Stimulated activated CD4-positive, alpha-beta T cell treated with anti-CD3 and anti-CD28 coated beads, TNF-alpha, amount 100 ng/mL, for 1 hour (primary cell): ENCODE measurements at places on chromosomes 6 and 20.

DNA sequence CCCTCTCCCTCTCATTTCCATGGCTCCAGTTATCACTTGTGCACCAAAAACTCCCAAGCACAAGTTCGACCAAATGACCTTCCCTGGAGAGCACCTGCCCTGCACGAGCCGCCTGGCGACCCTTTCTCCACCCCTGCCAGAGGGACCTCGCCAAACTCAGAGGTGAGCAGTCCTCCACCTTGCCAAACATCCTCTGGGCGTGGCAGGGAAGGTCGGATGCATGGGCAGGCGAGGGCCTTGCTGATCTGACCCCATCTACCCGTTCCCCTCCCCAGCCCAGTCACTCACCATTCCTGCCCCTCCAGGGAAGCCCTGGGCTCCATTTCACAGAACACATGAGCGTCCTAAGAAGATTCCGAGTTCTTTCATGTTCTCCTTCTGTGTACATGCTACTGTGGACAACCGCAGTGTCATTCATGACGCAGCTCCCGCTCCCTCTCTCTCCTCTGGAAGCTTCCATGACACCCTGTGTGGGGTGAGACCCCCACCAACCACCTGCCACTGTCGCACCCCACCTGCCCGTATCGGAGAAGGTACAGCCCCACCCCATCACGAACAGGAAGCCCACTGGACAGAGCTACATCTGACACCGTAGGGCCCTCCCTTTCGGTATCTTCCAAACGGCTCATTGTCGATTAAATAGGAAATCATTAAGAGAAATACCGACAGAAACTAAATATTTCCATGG, 104.3 kb downstream of the DACT2 start:
- DNase-seq = no peak

DNA sequence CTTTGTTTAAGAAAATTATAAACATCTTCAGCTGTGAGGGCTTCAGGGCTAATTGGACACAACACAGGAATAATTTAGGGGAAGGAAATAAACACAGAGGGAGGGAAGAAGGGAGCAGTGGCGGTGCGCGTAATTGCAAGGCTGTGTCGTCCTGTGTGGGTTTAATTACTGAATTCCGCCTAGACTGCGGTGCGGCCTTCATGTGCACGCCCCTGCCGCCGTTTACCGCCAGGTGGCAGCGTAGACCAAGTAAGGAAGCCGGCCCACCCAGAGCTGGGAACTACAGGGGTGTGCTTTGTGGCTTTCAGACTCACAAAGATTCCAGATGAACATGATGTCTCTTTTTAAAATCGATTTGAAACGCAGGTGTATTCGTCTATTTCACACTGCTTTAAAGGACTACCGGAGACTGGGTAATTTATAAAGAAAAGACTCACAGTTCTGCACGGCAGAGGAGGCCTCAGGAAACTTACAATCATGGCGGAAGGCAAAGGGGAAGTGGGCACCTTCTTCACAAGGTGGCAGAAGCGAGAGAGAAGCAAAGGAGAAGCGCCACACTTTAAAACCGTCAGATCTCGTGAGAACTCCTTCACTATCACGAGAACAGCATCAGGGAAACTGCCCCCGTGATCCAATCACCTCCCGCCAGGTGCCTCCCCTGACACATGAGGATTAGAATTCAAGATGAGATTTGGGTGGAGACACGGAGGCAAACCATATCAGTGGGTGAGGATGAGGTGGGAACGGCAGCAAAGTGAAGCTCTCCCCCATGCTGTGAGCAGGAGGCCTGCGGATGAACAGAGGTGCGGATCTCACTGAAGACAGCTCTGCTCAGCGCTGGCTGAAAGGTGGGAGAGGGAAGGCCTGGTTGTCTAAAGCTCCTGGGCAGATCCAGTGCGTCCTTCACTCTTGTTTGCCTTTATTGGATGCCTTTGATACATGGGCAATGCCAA, 222.0 kb upstream of the PDE10A start:
- no peak for DNase-seq

DNA sequence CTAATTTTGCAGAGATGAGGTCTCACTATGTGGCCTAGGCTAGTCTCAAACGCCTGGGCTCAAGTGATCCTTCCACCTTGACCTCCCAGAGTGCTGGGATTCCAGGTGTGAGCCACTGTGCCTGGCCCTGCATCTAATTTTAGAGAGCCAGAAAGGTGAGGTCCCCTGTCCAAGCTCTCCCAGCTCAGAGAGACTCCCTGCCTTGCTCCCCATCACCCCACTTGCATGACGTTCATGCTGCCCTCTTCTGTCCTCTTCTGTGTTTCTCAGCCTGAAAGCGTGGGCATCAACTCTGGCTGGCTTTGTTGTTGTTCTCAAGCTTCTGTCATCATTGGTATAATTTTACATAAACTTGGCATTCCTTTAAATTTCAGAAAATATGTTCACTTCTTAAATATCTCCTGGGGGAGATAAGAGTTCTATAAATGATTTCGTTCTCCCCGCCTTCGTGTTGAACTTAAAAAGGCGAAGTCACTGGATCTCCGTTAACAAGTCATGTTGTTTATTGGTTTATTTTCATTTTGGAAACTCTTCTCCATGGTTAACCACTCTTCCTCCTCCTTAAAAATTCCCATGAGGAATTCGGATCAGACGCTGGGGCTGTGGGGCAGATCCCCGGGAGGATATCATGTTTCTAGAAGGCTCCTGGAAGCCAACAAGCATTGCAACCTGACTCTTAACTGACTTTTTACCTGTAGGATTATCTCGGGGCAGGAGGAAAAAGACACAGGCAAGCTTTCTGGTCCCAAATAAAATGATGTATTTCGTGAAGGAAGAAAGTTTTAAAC, 13.2 kb upstream of the PARD6B start:
- no peak for DNase-seq

- no peak for DNase-seq
Measured at GRCh38 chr6:4381381-4381780, 246.0 kb upstream of the ECI2 start.

GRCh38 chr6:119186490-119186889, 108.0 kb upstream of the FAM184A start:
- DNase-seq = no peak

GRCh38 chr6:138434096-138434495, 30.1 kb downstream of the HEBP2 start:
- no peak for DNase-seq

GRCh38 chr6:14075095-14075503, 42.5 kb upstream of the CD83 start:
- no peak for DNase-seq

DNA sequence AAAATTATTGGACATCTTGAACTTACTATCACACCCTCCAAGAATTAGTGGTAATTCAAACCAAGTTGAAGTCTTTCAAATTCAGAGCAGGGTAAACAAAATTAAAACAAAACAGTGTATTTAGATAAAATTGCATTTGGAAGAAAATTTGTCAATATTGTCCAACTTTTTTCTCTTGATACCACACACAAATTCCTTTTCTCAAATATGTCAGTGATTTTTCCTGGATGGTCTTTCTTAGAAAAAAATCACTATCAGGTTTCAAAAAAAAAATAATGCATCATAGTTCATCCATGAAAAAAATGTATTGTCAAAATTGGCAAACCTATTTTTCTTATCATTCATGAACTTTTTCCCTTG, 667.1 kb downstream of the TENT5A start:
- no peak for DNase-seq

DNA sequence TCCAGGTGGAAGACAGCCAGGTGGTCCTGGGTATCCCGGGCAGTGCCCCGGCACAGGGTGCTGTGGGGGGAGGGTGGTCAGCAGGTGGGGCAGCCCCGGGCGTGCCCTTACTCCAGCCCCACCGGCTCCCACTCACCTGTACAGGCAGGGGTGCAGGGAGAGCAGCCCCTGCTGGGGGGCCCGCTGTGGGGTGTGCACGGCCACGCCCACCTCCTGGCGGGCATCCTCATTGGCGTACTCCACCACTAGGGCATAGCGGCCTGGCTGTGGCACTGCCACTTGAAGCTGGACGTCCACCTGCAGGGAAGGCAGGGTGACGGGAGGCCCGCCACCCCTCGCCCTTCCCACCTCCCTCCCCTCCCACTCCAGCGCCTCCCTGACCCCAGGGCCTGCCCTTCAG, 29.6 kb downstream of the ADRM1 start:
- no peak for DNase-seq

DNA sequence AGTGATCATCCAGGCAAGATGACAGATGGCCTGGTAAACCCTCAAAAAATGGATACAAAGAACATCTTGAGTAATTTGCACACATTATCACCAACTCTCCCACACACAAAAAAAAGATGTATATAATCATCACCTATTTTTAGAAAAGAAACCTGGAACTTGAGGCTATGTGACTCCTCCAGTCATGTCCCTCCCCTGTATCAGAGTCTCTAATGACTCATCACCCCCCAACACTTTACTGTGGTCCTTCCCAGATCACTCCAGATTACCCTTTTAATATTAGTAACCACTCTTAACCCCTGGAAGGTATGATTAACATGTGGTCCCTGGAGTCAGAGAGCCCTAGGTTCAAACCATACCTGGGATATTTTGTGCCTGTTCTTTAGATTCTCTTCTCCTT, 144.8 kb downstream of the ZNF217 start:
- no peak for DNase-seq
